ENCODE measurements at places on chromosomes 6 and 20.

DNA sequence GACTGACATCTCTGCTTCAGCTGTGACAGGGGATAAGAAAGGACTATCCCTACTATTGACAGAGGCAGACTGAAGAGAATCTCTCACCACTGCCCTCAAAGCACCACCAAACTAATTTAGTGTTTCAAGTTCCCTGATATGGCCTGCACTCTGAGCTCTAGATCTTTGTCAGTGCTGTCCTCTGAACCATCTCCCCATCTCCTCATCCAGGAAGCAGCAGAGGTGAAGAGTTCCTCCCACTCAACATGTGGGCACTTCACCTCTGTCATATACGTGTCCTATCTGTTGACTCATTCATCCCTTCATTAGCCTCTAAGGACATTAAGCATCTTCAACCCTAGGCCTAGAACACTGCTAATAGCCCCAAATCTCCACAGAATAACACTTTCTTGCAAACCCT lies 14.1 kb downstream of the FAM210B start:
- no peak for DNase-seq

- peak; percentile 67 for DNase-seq
These were observed 56.5 kb downstream of the PTPRK start for GRCh38 chr6:128463942-128464341.

DNA sequence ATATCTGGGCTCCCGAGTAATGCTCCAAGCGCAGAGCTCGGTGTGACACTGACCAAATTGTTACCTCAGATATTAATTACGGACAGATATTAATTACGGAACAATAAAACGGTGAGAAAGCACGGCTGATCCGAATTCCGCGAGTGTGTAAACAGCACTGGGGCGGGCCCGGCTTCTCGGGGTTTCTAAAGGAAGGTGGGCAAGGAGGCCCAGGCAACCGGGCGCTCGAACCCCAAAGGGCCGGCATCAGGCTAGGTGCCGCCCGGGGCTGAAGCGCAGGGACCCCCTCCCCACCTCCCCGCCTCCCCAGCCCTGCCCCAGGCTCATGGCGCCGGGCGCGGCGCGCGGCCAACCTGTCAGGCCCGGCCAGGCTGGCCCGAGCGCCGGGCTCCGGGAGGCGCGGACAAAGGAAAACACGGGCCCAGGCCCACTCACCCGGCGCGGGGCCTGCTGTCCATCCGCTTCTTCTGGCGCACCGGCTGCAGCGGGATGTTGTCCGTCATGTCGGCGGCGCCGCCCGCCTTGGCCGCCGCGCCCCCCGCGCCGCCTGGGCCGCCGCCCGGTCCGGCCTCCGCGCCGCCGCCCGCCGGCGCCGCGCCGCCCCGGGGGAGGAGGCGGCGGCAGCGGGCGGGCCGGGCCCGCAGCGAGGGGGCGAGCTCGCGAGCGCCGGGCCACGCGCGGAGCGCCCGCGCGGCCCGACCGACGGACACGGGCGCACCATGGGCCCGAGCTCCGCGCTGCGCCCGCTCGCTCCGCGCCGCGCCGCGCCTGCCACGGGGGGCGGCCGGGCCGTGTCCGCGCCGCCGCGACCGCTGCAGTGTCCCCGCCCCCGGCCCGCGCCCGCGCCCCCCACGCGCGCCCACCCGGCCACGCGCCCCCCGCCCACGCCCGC lies at the start of gene ATP9A:
ATP9A (minus strand) TSS at position 524 of the 892 bp plus-strand sequence; CDS start at position 503, 21 bp downstream.
- peak; percentile 27 for DNase-seq

- DNase-seq = peak; percentile 42
These were observed 27.0 kb downstream of the TOX2 start for GRCh38 chr20:43941476-43942200.

- no peak for DNase-seq
These were observed 158.3 kb downstream of the SYCP2 start for GRCh38 chr20:59774921-59775686.

- DNase-seq = no peak
These were observed 91.6 kb upstream of the FAM184A start for GRCh38 chr6:119170103-119170446.

DNA sequence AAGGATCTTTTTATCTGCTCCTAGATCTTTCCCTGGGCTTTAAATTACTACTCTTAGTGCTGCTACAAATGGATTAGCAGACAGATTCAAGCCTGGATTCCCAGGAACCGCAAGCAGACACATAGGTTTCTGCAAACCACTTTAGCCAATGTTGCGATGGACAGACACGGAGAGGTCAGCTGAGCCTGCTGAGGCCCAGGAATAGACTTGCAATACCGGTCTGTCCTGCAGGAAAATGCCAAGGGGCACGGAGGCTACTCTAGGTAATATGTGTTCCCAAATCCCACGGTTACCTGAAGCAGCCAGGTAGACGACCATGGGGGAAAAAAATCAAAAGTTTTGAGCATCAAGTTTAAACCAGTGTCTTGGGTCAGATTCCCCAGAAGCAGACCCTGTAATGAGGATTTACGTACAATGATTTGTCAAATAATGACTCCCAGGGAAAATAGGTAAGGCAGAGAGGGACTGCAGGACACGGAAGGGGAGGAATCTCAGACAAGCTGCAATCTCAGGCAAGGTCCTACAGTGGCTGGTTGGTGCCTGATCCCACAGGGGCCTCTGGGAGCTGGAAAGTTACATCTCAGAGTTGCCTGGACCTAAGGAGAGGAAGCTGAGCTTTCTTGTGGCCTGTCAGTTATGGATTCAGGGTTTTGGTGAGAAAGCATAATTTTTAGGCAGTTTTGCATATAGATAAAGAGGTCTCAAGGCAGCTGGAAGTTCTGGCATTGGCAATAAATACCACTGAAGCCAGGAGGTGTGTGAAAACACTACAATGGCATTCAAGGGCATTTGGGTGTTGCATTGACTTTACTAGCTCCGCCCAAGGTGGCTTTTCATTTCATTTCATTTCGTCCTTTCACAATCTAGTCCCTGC lies 12.5 kb downstream of the OTOR start:
- DNase-seq = no peak

DNA sequence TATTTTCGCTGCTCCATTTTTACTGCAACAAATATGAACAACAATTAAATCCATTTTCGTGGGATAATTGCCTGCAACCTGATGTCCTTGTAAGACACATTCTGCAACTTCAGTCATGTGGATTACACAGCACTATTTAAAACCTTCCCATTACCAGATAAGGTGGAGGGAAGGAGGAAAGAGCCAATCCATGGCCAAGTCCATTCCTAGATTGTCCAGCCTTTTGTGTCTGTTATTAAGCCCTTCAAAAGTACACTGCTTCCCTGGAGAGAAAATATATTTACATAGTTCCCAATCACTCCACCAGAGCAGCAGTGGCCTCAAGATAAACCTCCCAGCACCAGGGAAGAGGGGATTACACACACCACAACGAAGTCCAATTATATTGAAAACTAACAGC lies 347.9 kb downstream of the CDH26 start:
- no peak for DNase-seq

GRCh38 chr6:98576791-98577190 lies 257.6 kb upstream of the POU3F2 start:
- DNase-seq = no peak

GRCh38 chr6:5557506-5557905 lies 296.2 kb downstream of the FARS2 start:
- no peak for DNase-seq

DNA sequence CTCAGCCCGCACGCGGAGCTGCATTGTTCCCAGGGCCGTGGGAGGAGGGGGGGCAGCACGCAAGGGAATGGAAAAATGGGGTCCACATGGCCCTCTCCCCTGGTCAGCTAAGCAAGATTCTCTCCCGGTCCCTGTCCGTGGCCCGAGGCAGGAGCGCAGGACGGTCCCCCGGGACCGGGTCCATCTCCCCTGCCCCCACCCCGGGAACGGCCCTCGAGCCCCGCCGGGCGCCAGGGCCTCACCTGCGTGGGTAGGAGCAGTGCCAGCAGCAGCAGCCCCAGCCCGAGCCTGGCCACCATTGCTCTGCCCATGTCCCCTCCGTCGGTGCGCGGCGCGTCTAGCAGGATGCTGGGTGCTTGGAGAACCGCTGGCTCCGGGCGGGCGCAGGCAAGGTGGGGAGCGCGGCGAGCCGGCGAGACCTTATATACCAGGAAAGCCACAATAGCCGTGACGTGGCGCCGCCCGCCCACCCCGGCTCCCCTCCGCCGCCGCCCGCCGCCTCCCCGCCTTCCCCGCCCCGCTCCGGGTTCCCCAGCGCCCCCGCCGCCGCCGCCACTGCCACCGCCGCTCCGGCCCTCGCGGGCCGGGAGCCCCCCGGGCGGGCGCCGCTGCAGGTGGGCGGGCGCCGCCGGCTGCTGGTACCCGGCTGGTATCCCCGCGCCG lies at the start of gene CD24:
CD24 (minus strand) TSS at position 394 of the 663 bp plus-strand sequence; CDS start at position 311, 83 bp downstream.
- no peak for DNase-seq
